Left ventricle myocardium superior (tissue), 1 donor: ENCODE measurements at places on chromosomes 3 and 15. TPM values are rescaled to one million over a fixed set of nuclear protein-coding genes. Genes with fewer than 3 reads are reported as not detected.

GRCh38 chr3:185655426-185656320, 69.6 kb downstream of the SENP2 start:
- DNase-seq, result no peak

DNA sequence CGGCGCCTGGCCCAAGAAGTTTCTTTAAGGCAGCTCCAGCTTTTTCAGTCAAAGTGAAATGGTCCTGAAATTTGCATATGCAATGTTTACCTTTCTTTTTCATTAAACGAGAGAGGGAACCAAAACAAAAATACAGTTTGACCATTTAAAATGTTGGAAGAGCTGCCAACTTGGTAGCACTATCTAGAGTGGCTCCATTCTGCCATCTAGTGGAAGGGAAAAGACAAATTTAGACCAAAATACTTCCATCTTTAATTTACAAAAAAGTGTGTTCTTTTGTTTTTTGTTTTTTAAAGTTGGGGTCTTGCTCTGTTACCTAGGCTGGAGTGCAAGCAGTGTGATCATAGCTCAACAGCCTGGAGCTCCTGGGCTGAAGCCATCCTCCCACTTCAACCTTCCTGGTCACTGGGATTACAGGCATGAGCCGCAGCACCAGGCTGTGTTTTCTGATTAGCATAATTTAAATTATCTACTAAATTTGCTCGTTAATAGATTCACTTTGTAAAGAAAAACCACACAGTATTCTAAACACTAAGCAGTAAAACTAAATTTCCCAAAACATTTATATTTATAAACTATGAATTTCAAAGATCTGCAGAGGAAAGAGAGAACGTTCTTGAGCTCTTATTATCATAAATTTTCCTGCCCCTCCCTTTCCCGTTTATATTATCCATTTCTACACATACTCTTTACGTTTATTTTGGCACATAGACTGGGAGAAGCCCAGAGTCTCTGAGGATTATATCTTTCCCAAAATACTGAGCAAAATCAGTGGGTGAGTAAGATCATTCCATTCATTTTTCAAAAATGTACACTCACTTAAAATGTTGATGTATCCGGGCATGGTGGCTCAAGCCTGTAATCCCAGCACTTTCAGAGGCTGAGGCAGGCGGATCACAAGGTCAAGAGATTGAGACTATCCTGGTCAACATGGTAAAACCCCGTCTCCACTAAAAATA, 15.4 kb upstream of the RFC4 start:
- no peak for DNase-seq

DNA sequence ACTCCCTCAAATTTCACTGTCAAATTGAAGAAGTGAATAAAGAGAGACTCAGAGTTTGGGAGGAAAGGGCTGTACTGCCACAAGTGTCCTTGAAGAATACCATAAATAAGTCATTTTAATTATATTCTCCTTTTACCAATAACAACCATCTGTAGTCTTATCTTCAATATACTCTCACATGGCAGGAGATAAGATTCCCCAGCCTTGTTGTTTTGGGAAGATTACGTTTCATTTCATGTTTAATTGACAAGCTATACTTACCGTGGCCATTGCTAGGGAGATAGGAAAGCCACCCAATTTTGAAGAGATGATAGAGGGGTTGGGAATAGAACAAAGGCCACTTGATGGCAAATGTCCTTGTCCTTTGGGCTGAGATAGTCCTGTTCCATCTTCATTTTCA, 2.3 kb downstream of the MINDY4B start:
- no peak for DNase-seq

GRCh38 chr3:116971531-116971930, 262.0 kb downstream of the TUSC7 start:
- no peak for DNase-seq

ATP13A4 gene
- total RNA-seq, result 0.64 TPM

DNA sequence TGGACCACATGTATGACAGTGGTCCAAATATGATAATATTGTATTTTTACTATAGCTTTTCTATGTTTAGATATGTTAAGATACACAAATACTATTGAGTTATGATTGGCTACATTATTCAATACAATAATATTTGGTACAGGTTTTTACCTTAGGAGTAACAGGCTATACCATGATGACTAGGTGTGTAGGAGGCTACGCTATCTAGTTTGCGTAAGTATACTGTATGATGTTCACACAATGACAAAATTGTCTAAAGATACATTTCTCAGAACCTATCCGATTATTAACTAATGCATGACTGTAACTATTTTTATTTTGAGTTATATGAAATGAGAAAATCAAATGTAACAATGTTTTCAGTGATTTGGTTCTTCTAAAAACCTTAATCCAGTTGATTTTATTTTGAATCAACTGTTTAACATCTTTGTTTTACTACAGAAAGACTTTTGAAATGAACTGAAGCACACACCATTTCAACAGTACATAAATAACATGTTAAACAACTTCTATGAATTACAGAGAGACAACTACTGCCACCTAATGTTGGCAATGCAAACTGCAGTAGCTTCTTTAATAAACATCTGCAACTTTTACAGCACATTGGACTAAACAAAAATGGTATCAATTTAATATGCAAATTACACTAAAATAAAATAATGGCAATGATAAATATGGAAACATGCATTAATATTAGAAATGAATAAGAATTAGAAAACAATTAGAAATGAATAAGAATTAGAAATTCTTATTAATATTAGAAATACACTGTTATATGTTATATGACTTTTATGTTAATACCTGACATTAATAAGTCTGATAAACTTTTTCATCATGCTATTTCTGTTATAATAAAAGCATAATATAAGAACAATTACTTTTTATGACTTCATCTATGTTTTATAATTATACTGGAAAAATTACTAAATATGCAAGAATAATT, 255.7 kb downstream of the MBNL1 start:
- DNase-seq, result no peak

HOMER2 gene
- total RNA-seq, result 59.4 TPM

GRCh38 chr3:107133891-107134290, 243.3 kb upstream of the CCDC54 start:
- no peak for DNase-seq

GRCh38 chr3:106542101-106542769, 673.4 kb upstream of the CBLB start:
- DNase-seq, result no peak

- DNase-seq, result no peak
Measured at GRCh38 chr3:111236836-111237713, 165.5 kb downstream of the NECTIN3 start.

- DNase-seq, result no peak
Measured at GRCh38 chr3:134840459-134840858, 45.4 kb downstream of the EPHB1 start.

FSD2 gene
- total RNA-seq, result 150 TPM

- DNase-seq, result no peak
Measured at GRCh38 chr3:192207239-192207638, 520.1 kb downstream of the FGF12 start.

- no peak for DNase-seq
Measured at GRCh38 chr15:60228101-60228500, 169.7 kb downstream of the ANXA2 start.

- no peak for DNase-seq
Measured at GRCh38 chr3:38107911-38108648, 28.8 kb downstream of the ACAA1 start.

DNA sequence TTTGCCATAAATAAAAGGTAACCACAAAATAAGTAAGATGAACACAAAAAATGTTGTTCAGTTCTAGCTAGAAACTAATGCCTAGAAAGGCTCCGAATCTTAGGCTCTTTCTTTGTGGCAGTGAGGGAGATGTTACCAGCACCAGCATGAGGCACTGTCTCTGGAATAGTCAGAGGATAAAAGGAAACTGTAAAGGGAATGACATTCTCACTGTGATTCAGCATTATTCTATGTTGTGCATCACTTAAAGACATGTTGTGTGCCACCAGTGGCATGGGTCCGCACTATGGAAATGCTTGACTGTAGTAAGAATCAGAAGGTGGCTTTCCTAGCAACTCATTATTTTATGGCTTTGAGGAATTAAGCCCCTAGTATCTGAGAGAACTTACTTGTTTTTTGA, 70.8 kb downstream of the SEC22A start:
- DNase-seq, result no peak

DNA sequence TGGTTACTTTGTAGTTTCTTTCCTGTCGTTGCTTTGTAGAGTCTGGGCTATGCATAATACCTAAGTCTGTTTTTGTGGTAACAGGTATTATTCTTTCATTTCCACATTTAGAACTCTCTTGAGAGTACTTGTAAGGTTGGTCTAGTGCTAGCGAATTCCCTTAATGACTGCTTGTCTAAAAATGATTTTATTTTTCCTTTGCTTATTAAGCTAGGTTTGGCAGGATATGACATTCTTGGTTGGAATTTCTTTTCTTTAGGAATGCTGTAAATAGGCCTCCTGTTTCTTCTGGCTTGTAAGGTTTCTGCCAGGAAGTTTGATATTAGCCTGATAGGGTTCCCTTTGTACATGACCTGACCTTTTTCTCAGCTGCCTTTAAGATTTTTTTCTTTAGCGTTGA, 70.1 kb upstream of the SGO1 start:
- DNase-seq, result no peak

DNA sequence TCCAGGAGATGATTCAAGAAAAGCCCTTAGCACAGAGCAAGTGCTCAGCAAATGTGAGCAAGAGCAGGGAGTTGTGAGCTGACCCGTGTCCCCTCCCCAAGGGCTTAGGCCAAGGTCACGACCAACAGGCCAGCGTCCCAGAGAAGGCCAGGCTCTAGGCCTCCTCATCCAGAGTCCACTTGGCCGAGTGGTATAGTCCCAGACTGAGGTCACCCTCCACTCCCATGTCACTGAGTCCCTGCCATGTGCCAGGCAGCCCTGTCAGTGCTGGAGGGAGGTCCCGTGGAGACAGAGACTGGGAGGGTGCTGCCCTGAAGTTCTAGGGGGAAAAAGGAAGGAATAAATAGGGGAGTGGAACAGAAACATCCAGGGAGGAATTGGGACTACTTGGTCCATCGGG, 44.0 kb downstream of the TPRA1 start:
- no peak for DNase-seq

TRPC1 gene
- 8.0 TPM for total RNA-seq

GRCh38 chr3:120416868-120417267, 33.9 kb downstream of the FSTL1 start:
- DNase-seq, result peak; percentile 42

GRCh38 chr3:105853801-105854432, 14.9 kb downstream of the CBLB start:
- no peak for DNase-seq

CLSTN2 gene
- 4.9 TPM for total RNA-seq

DNA sequence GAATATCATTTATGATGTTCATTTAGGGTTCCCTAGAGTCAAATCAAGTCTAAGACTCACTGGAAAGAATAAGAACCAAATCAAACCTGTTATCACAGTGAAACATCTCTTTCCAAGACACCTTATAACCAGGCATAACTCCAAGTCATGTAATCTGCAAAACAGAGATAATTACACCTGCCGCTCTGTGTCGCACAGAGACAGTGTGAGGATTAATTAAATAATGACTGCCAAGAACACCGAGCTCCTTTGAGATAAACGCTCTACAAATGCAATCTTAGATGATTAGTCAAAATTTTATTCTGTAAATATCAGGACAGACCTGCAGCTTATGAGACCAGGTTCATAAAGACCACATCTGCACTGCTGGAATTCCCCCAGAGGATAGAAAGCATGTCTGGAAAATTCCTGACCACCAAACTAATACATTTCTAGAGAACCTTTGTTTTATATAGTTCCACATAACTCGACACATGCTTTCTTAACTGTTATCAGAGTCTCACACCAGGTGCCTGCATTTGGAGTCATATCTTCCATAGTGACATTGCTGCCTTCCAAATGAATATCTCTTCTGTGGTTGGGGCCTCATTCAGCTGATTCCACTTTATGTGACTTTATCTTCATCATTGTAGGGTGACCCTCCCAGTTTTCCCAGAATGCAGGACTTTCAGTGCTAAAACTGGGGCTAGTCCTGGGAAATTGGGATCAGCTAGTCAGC, 252.8 kb downstream of the CD47 start:
- DNase-seq, result no peak

GRCh38 chr3:140370686-140371085, 307.2 kb upstream of the TRIM42 start:
- DNase-seq, result no peak

TLNRD1 gene
- total RNA-seq, result 6.4 TPM

DNA sequence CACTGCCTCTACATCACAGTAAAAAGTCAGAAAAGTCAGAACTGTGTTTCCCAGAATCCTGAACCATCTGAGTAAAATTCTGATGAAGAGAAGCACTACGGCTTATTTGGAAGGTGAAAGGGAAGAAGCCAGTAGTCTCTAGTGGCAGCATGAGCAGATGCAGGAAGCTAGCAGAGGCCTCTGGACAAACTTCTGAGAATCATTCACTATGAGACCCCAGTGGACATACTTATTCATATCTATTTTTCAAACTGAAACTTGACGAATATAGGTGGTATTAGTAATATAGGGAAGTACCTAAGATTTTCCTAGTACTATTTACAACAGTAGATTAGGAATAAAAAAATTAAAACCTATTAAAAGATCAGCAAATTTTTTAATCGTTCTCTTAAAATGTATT, 272.8 kb upstream of the TTC14 start:
- no peak for DNase-seq

DNA sequence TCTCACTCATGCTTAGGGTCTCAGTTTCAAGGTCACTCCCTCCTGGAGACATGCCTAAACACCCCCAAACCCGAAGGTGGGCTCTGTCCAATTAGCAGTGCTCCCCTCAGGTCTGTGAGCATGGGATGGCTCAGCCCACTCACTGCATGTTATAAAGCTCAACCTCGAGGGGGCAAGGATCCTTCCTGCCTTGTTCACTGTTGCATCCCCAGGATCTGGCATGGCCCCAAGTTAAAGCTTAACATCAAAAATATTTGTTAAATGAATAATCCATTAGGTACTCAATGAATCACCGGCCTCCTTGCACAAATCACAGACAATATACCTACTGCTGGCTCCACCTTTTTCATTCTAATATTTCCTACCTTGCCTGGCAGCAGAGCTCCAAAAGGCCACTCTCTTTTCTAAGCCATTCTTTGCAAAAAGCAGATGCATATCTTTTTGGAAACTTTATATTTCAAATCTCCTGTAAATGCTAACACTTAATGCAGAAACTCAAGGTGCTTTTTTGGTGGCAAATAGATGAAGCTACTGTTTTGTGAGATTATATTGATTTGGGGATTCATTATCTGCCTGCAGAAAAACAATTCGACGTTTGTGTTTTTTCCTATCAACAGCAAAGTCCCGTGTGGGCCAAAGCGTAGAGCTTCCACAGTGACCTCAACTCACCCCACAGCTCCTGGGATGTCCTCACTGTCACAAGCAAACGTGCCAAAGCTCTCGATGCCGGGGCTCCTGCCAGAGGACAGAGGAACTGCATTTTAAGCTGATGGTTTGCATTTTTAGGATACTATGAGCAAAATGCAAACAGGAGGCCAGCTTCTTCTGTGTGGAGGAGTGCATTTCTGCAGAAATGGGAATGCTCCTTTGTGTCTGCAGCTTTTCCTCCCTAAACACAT, 35.4 kb downstream of the PCOLCE2 start:
- peak; percentile 83 for DNase-seq

GRCh38 chr3:150345021-150345538, 63.0 kb upstream of the TSC22D2 start:
- DNase-seq, result no peak

CCDC54 gene
- not detected for total RNA-seq

GRCh38 chr3:153163756-153164550, 1.9 kb downstream of the RAP2B start:
- no peak for DNase-seq

- DNase-seq, result no peak
Measured at GRCh38 chr3:15071699-15072098, 6.6 kb upstream of the MRPS25 start.

ZNF501 gene
- 3.5 TPM for total RNA-seq

- DNase-seq, result no peak
Measured at GRCh38 chr15:95577927-95578326, 752.6 kb upstream of the NR2F2 start.
